NCI-H2171 treated with DMSO at 0.1 percent for 48 hours (cell line): ENCODE measurements at places on chromosomes 3 and 15.

DNA sequence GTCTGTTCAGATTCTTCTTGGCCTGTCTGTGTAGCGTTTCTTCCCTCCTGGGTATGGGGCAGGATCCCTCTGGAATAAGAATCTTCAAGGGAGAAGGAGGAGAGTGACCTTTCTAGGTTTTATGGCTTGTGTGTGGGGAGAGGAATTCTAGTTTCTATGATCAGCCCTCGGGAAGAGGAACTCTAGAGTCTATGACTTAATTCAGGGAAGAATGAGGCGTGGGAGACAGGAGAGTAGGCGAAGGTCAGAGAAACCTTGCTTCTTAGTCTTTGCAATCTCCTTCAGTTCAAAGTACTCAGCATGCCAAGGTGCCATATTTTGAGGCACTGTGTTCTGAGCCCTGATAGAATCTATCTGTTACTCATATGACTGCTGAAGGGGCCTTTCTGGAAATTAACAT is 99.2 kb upstream of the C3orf80 start:
- no peak for DNase-seq

GRCh38 chr3:49358217-49358883 is at the start of gene GPX1:
Gene GPX1 (minus strand): TSS chr3:49358353. CDS start chr3:49358278, 75 bp downstream.
- peak; percentile 85 for DNase-seq

DNA sequence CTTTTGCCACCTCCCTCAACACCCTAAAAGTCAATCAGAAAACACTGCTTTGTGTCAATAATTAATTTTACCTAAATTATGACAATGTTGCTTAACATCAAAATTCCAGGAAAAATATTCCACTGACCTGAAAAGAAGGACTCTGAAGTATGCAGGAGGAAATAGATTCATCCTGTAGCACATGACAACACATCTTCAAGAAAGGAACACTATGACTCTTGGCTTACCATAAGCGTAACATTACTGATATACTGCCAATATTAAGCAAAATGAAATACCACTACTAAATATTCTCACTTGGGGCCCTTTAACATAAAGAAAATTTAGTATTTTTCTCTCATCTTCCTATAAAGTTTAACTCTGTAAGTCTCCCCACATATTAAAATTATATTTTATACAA is 9.6 kb downstream of the SUCLG2 start:
- no peak for DNase-seq

- no peak for DNase-seq
Observed at GRCh38 chr3:102238362-102238761, 196.5 kb upstream of the ZPLD1 start.

DNA sequence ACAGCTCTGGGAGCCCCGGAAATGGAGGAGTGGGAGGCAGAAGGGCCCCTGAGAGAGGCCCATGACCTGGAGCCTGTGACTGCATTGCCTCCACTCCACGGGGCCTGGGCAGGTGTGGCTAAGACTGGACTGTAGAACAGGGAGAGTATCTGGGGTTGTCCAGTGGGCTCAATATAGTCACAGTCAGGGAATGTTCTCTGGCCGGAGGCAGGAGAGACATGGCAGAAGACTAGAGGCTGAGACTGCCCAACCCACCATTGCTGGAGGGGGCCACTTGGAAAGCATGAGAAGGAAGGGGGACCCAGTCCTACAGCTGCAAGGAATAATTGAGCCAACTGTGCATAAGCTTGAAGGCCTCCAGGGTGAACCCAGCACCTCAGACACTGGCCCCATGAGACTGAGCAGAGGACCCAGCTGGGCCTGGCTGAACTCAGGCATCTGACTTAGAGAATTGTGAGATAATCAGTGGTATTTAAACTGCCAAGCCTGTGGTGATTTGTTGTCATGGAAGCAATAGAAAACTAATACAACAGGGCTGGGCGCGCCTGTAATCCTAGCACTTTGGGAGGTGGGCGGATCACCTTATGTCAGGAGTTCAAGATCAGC is 33.1 kb downstream of the NIPA2 start:
- DNase-seq: no peak

DNA sequence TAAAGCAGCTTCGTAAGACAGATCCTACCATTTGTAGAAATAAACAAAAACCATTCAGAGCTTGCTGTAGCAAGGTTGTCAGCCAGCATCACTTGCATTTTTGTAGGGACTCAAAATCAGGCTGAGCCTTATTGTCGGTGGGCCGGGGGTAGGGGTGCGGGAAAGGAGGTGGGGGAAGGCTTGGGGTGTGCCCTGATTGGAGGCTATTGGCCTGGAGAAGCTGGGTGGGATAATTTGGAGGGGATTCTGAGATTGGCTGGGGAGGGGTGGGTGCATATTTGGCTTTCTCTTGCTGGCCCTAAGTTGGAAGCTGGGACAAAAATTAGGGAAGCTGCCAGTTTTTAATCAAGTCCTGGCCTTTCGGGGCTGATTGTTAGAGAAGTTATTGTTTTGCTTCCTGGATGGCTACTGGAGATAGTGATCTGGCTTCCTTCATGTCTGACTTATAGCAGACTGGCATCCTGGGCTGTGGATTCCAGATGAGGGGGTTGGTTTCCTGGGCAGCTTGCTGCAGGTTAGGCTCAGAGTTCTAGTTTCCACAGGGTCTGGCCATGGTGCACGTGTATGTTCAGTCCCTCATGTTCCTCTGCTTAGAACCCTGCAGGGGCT is 22.8 kb downstream of the STOML1 start:
- no peak for DNase-seq

- DNase-seq: no peak
Observed at GRCh38 chr3:12287727-12288181, 1.1 kb upstream of the PPARG start.

- no peak for DNase-seq
Observed at GRCh38 chr15:76349301-76350070, 12.9 kb downstream of the ISL2 start.

DNA sequence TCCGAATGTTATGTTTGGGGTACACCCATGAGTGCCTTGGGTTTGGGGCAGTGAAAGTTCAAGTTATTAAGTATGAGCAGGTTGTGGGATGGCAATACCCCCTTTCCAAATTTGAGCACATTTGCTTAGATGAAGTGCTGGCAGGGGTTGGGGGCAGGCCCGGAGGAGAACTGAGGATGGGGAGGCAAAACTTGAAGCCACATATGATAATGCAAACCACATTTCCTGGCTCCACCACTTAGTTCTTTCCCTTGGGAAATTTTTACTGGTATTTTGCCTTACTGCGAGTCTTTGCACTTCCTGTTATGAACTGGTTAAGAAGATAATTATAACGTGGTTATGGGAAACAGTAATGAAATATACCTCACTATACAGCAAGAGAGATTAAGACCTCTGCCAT is 336.0 kb upstream of the ONECUT1 start:
- no peak for DNase-seq
